ENCODE measurements at places on chromosomes 1 and 21. TPM values are rescaled to one million over a fixed set of nuclear protein-coding genes. Genes with fewer than 3 reads are reported as not detected.

The KAZN gene
- 16.2 TPM for total RNA-seq

DNA sequence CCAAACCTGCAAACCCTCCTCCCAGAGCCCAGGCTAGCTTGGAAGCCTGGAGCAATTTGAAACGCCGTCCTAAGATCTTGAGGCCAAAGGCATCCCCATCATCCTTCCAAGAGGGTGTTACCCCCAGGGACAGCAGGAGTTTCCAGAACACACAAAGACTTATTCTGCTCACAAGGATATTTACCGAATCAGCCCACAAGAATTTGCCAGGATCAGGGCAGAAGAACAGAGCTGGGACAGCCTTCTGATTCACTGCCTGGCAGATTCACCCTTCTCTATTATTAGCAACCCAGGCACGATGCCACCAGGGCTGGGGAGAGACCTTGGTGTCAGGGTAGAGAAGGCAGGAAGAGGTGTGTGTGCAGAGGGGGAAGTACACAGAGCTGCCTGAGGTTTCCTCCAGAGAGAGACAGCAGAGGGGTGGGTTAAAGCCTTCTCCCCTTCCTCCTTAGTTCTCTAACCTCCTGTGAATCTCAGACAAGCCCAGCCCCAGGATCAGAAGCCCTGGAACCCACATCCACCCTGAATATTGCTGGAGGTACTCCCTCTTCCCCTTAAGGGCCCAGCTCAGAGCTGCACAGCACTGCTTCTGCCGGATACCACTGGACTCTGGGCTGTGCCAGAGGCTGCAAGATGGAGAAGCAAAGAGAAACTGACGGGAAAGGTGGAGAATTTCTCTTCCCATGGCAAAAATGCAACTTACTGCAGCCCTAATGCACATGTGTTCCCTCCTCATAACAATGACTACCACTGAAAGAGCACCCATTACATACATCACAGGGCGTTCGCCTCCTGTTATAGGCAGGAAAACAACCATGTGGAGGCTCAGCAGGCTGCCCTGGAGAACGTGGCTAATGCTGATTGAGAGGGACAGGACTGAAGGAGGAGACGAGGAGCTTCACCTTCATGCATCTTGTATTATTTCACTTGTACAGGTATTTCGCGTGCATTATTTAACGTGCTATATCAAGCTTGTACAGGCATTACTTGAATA lies 61.8 kb downstream of the ITPKB start:
- DNase-seq: peak; percentile 91

The C1orf210 gene
- total RNA-seq: not detected

- DNase-seq: no peak
Measured at GRCh38 chr1:177573901-177574300, 396.0 kb downstream of the SEC16B start.

DNA sequence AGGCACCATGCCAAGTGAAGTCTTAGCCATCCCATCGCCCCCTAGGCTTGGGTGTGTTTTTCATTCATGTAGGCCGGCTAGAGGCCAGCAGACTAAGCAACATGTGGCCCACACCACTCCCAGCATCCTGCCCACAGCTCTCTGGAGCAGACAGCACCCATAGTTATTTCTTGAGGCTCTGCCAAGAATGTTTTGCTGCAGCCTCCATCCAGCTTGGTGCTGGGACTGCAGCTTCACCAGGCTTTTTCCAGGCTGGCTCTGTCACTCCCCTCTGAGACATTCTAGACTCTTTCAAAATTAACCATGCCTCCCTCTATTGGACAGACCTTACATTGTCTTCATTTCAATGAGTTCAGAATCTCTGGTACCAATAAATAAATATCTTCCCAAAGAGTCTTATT lies 104.2 kb downstream of the DUSP10 start:
- DNase-seq: no peak

DNA sequence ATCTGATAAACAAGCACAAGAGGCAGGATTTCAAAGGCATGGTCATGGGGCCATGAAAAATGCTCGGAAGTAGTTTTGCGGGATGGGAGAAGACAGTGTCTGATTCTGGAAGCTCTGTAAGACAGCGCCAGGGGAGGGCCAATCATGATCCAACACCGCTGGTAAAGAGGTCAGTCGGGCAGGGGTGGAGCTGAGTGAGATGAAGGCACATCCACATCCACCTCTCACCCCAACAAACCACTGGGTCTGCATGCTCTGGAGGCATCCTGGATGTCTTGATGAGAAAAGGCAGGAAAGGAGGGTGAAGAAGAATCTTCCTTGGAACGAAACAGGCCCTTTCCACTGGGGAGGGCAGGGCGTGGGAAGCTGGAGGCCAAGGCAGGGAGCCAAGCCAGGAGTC lies 288.3 kb downstream of the PCP4 start:
- no peak for DNase-seq

The ADORA1 gene
- total RNA-seq: 0.64 TPM

- DNase-seq: no peak
Measured at GRCh38 chr21:17784180-17784598, 35.0 kb downstream of the C21orf91 start.

DNA sequence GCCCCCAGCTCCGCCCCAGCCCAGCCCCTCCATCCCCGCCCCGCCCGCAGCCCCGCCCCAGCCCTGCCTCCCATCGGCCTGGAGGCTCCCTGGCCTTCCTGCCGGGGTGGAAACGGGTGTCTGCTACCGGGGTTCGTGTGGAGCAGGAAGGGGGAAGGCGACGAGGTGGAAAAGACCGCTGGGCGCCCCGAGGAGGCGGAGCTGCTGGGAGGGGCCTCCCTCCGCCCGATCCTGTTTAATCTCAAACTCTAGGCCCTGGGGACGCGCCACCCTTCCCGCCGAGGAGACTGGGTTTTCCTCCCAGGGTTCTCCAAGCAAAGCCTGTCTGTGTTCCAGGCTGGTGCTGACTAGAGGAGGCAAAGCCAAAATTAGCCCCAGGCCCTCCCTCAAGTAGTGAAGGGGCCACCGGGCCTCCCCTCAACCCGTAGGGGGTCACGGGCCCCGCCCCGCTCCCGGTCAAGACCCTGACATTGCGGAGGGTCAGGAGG lies 16.2 kb upstream of the TTLL10 start:
- peak; percentile 90 for DNase-seq

The LDLRAD2 gene
- total RNA-seq: 0.33 TPM

GRCh38 chr1:30332116-30333094 lies 391.0 kb downstream of the MATN1 start:
- no peak for DNase-seq

DNA sequence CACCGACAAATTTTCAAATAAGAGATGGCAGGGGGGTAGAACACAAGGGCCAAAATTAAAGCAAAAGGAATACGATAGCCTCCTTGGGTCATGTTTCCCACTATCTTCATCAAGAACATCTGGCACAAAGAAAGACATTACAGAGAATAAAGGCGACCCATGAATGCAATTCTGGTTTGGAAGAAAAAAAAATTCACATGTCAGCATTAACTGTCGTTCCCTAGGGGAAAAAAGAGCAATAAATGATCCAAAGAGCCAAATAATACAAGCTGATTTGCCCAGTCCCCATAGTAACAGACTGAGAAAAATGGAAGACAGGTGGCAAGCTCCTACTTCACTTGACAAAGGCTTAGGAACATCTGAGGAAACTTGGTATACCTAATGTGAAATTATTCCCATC lies 4.5 kb downstream of the STIL start:
- no peak for DNase-seq

DNA sequence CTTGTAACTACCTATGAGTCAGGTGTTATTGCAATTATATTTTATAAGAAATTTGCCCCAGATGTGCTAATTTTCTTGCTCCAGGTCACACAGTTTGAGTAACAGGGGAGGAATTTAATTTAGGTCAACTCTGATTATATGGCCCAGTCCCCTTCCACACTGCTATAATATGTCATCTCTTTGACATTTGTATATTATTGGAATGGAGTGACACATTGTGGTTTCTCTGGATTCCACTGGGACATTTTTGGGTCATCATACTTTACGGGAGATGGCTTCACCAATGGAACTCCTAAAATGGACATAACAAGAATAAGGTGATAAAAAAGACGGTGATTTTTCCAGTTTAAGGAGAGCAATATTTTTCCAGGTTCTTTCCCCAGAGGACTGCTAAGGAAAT lies 191.2 kb downstream of the DISC1 start:
- DNase-seq: no peak

GRCh38 chr1:152796421-152796820 lies at the start of gene LCE1D:
LCE1D (plus strand) TSS chr1:152796721; CDS start chr1:152797795, 1,074 bp downstream.
- no peak for DNase-seq

- no peak for DNase-seq
Measured at GRCh38 chr1:65141394-65141793, 6.6 kb upstream of the AK4 start.

- DNase-seq: no peak
Measured at GRCh38 chr1:228048120-228048519, 34.4 kb upstream of the ARF1 start.

DNA sequence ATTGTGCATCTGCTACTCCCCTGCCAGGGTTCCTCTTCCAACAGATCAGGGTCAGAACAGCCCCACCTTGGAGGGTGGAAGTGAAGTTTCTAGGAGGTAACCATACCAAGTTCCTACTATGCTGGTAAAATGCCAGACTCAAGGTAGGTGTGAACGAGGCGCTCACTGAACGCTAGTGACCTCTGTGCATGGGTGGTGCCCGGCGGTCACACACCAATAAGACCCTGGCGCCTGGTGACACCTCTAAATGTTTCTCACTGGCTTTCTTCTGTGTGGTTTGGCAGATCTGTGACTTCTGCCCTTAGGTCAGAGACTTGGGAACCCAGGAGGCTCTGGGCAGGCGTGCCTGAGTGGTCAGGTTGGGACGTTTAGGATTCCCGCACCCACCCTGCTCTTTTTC lies 55.9 kb downstream of the TMCO4 start:
- no peak for DNase-seq

- DNase-seq: no peak
Measured at GRCh38 chr1:191662746-191663145, 495.5 kb upstream of the RGS18 start.

- DNase-seq: no peak
Measured at GRCh38 chr1:174769961-174770549, 229.7 kb upstream of the CACYBP start.

The RUNX3 gene
- total RNA-seq: 5.6 TPM

GRCh38 chr1:152546704-152547103 lies 19.9 kb downstream of the LCE3E start:
- no peak for DNase-seq

GRCh38 chr1:89863165-89863830 lies 42.5 kb downstream of the LRRC8D start:
- DNase-seq: no peak

The TDRD5 gene
- total RNA-seq: 0.96 TPM

The ASPM gene
- under 0.01 TPM for total RNA-seq

DNA sequence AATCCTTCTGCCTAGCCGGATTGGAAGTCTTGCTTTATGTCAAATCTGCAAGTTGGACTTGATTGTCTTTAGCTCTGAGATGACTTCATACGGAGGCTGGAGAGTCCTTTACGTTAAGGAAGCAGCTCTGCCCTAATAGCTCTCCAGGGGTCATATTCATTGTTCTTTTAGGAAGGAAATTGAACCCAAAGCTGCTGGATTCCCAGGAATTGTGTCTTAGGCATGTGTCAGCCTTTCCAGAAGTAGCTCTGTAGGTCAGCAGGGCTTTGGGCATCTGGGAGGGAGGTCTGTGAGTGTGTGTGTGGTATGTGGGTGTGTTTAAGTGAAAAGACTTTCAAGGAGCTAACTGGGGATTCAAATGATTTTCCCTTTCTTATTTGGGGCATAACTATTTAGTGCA lies 82.4 kb downstream of the ABCA4 start:
- no peak for DNase-seq

DNA sequence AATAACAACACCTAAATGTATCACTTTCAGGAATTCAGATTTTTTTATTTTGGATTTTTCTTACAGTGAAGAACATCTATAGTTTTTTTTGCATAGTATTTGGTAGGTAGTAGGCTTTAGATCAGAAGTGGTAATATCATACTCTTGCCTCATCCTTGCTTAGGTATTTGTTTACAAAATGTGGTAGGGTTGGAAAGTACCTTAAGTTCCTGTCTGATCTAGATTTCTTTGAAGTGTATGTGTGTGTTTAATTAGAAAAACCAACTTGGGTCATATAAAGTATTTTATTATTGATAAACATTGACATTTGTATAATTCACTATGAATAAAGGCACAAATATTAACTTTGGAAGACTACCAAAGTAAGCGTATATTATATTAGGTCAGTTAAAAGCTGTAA lies 85.3 kb upstream of the GPR88 start:
- DNase-seq: no peak

DNA sequence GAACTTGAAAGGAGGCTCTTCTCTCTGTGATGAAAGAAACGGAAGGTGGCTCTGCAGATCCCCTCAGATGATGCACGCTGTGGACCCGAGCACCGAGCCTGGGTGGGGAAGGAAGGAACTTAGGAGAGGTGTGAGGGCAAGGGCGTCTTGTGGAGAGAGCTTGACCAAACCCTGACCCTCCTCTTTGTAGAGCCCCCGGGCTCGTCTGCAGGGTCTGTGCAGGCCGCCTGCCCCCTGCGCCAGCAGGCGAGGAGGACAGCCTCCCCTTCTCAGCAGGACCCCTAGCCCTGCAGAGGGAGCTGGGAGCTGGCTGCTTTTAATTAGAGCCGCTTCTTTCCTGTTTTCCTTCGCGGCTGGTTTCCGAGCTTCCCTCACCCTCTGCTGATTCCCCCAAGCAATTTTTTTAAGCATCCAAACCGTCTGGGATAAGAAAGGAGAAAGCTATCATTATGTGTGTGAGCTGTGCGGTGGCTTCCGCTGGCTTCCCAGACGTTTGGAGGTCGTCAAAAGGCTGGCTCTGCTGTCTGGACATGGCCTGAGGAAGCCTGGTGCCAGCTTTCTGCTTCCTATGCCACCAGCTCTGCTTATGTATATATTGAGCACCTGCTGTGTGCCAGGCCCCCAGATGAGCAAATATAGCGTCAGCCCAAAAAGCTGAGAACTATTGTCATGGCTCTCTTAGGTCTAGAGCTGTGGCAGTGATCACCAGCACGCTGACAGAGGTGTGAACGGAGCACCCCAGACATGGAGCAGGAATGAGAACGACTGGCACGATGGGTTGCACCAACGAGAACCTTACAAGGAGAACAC lies 160.2 kb upstream of the IRF2BP2 start:
- no peak for DNase-seq

The FAM163A gene
- total RNA-seq: not detected

GRCh38 chr1:212186427-212187207 lies 98.6 kb upstream of the PPP2R5A start:
- DNase-seq: no peak

Measured in breast epithelium (tissue), 4 donors.